Sigmoid colon (tissue), 7 donors: ENCODE measurements at places on chromosomes 2 and 18. TPM values are rescaled to one million over a fixed set of nuclear protein-coding genes. Genes with fewer than 3 reads are reported as not detected.

DNA sequence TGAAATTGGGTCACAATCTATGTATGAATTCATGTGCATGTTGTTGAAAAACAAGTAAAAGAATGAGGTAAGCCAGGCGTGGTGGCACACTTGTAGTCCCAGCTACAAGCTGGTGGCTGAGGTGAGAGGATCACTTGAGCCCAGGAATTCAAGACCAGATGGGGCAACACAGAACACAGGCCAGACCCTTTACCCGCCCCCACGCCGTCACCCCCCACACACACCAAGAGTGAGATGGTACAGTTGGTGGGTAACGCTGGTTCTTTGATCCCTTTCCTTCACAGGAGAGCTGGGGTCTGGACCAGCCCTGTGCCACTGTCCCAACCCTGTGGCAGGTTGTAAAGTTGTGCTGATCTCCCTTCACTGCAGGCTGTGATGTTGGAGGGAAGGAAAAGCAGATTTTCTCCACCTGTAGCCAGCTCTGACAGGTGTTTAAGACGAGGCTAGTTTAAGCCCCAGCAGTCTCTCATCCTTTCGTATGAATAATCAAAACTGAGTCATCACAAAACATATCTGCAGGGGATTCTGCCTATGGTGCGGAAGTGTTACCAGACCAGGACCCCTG, 13.6 kb downstream of the B3GNT2 start:
- no peak for DNase-seq

DNA sequence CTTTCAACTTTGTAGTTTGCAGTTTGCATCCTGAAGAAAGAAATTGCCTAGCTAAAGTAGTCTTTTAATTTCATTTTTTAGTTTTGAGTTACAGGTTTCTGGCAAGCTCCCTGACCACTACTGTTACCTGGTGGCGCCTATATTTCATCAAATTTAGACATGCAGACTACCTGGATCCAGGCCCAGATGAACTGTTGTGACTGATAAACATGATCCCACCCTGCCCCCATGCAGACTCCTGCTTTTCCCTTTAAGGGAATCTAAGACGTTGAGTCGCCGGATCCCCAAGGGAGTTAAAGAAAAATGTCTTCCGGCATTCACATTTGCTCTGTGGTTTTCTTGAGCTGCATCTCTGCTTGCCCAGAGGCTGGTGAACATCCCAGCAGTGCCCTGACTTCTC, 22.2 kb downstream of the METAP1D start:
- no peak for DNase-seq

- no peak for DNase-seq
These were observed 119.6 kb downstream of the MTX2 start for GRCh38 chr2:176388861-176389260.

DNA sequence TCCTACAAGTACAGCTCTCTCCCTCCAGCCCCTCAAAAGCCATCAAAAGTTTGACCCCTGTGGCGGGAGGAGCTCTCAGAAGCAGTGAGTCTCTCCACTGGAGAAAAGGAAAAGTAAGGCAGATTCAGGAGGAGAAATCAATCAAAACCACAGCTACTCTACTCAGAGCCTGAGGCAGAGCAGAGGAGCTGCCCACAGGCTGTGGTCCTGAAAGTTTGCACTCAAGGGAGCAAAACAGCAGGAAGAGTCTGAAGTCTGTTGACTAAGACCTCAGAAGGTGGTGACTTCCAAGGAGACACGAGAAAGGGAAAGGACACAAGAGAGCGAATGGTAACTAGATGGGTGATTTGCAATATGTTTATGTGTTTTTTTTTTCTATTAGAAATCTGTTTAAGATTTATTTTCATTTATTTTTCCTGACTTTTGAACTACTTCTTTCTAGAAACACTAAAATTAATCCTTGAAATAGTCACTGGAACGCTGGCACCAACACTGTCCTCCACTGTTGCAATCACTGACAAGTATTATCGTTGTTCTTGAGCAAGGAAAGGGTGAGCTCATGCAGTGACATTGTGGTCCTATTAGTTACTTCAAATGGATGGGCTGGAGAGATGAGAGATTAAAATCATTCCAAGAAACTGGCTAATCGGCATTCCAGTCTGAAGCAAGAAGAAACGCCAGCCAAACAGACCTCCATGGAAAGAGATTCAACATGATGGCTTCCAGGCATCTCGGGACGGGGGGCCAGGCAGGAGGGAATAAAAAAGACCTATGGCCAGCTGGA, 35.8 kb downstream of the PID1 start:
- DNase-seq: peak; percentile 72

Gene DPYSL5
- 1.9 TPM for total RNA-seq
